Natural killer cell (primary cell): ENCODE measurements at places on chromosomes 13 and 19. TPM values are rescaled to one million over a fixed set of nuclear protein-coding genes. Genes with fewer than 3 reads are reported as not detected.

KLK10 gene
- not detected for total RNA-seq

LILRB2 gene
- 4.6 TPM for total RNA-seq

INTS6 gene
- 142 TPM for total RNA-seq

ZNF626 gene
- 13.0 TPM for total RNA-seq

NRTN gene
- 0.33 TPM for total RNA-seq

OCEL1 gene
- 28.1 TPM for total RNA-seq

C19orf53 gene
- total RNA-seq, result 52.2 TPM

RNF17 gene
- not detected for total RNA-seq

NLRP5 gene
- total RNA-seq, result not detected

ICAM5 gene
- total RNA-seq, result 1.6 TPM
